ENCODE measurements at places on chromosomes 6 and 20. TPM values are rescaled to one million over a fixed set of nuclear protein-coding genes. Genes with fewer than 3 reads are reported as not detected.

DNA sequence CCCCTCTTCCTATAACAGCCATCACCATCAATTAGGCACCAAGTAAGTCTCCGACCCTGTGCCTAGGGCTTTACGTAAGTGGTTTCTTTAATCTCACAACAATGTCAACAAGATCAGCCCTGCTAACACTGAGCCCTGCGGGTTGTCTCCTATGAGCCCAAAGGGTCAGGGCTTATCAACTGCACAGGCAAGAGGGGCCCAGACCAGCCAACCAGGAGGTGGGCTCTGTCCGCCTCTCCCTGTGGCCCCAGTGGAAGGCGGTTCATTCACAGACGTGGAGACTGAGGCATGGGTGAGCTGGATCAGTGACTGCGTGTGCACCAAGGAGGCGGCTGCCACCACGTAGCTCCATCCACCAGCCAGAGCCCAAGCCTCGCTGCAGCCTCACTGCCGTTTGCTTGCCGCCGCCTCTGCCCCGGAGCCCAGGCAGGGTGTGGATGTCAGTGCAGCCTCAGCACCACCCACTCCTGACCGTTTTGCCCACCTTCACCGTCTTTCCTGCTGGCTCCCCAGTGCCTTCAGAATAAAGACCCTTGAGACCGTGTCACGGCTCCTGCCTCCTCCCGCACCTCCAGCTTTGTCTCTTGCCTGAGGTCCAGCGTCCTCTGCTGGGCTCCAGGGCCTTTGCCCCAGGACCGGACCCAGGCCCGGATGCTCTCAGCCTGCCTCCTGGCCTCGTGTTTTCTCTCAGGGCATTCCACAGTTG is 78.7 kb downstream of the DLL1 start:
- DNase-seq, result no peak

GRCh38 chr6:81708113-81708699 is 44.3 kb downstream of the TENT5A start:
- no peak for DNase-seq

GRCh38 chr6:35512740-35513139 is at the start of gene TULP1:
TULP1 (minus strand) TSS chr6:35512896; CDS start chr6:35512858, 38 bp downstream.
- no peak for DNase-seq

- DNase-seq, result no peak
Measured at GRCh38 chr6:14598017-14598864, 480.7 kb downstream of the CD83 start.

GRCh38 chr20:62205618-62206387 is 14.3 kb downstream of the HRH3 start:
- DNase-seq, result no peak

DNA sequence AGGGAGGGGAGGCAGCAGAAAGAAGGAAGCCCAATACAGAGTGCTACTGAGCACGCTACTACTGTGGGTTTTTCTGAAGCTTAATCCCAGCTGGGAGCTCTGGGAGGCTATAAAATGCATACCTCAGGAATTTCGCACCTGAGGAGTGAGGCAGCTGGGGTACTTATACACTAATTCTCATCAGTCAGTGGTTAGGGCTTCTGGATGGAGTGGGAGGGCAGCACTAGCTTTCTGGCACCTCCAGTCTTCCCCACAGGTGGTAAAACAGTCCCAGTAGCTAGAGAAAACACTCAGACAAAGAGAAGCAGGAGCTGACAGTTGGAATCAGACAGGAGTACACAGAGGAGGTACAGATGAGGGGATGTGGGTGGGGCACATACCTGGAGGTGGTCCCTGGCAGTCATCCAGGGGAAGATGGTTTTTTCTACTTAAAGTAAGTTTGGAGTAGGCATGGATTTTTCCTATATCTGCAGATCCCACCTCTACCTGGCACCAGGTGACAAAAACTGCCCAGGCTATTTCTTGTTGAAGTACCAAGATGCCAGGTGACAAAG is 37.8 kb downstream of the CPXM1 start:
- DNase-seq, result no peak

GRCh38 chr6:165641672-165642156 is 21.3 kb downstream of the PDE10A start:
- no peak for DNase-seq

DNA sequence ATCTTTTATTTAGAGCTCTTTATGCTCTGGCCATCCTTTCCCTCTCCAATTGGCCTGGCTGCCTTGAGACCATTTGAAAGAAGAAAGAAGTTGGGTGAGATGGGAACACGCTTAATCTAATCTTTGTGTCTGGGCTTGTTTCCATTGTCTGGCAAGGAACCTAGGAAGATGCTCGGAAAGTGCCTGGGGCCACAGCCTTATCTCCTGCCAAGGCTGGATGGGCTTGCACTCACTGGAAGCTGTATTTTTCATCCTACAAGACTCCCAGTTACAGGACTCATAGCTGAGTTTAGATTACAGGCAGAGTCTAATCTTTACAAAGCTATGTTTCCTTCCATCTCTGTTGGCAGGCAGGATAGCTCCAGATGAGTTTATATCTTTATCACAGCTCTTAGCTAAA is 33.1 kb upstream of the CDYL start:
- DNase-seq, result no peak

DNA sequence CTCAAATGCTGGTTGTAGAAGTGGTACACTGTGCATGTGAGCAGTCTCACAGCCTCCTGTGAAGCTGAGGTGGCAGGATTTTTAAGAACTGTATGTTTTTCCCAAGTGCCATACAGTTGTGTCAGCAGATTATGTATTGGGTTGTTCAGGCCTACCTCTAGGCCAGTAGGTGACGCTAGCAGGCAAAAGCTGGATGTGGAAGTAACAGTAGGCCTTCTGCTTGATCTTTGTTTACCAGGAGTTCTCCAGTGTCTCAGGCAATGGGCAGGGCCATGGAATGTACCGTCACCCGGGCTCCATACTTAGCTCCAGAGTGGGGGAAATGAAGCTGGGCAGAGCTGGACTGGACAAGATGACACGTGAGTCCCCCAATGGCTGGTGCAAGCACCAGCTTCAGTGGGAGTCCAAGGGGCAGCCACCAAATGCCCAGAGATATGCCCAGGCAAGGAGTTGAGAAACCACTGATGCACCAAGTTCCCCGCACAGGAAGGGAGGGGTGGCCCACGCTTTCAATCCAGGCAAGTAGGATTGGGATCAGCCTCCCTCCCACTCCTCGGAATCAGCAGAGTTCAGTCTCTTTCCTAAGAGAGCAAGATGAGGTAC is 289.7 kb downstream of the HTR1B start:
- no peak for DNase-seq

DNA sequence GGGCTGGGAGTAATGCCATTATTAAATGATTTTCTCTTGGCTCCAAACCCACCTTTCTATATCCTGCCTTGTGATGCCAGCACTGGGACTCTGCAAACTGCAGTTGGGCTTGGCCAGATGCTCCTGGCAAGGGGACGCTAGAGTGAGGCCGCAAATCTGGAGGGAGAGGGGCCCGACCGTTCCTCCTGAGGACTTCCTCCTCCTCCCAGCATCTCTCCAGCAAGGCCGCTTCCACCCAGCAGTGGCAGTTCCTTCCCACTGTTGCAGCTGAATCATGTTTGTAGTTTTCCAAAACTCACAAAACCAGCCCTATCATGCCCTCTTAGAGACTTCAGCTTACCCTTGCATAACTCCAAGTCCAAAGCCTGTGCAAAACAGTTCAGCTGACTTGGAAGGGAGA is 244.4 kb downstream of the FOXA2 start:
- no peak for DNase-seq

GRCh38 chr6:106180208-106180607 is 94.1 kb downstream of the PRDM1 start:
- DNase-seq, result no peak

DNA sequence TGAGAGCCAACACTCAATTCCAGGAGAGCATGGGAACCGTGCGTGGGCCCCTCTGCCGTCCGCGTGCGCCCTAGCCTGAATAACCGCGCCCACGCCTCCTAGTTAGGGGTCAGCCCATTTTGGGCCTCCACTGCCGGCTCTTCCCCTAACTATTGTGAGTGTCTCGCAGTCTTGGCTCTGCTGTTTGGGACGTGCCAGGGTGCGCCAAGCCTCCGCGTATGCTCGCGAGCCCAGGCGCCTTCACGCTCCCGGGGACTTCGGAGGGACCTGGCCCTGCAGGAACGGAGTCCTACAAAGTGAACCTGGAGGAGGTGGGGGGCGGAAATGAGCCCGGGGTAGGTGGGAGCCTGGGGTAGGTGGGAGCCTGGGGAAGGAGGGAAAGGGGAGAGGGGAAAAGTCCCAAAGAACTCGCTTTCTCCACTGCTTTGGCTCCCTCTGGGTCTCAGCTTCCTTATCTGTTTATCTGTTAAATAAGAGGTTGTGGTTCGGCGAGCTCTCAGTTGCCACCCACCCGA is 873 bp upstream of the GCM2 start:
- DNase-seq, result no peak

- no peak for DNase-seq
Measured at GRCh38 chr6:170258407-170258806, 32.5 kb downstream of the DLL1 start.

GRCh38 chr6:81553216-81553615 is 199.3 kb downstream of the TENT5A start:
- DNase-seq, result no peak

The FAM162B gene
- not detected for total RNA-seq

The WFDC10B gene
- not detected for total RNA-seq

The CENPQ gene
- total RNA-seq, result 14.4 TPM

The ABCF1 gene
- total RNA-seq, result 30.5 TPM

The SUN5 gene
- not detected for total RNA-seq

The C20orf202 gene
- total RNA-seq, result not detected

The DCDC2 gene
- 5.4 TPM for total RNA-seq

The GATA5 gene
- not detected for total RNA-seq

The LCA5 gene
- total RNA-seq, result 2.3 TPM

Data from Caki2 (cell line).